ENCODE measurements at places on chromosomes 7 and 10.

GRCh38 chr10:5490032-5490431 lies 9.3 kb downstream of the CALML5 start:
- DNase-seq: no peak

DNA sequence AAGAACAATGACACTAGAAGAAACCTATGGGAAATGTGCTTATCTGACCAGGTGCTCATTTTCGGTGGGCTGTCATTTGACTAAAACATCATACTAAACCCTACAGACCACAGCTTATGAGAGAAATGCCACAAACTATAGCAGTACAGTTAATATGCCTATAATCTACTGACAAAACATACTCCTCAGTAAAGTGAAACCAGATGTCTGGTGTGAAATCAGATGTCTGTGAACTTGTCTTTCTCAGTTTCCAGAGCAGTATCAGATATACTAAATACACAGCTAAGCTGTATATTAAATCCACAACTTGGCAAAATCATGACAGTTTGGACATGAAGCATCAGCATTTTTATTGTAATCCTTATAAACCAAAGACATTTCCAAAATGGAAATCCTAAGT lies 3.3 kb downstream of the IMMP2L start:
- no peak for DNase-seq

DNA sequence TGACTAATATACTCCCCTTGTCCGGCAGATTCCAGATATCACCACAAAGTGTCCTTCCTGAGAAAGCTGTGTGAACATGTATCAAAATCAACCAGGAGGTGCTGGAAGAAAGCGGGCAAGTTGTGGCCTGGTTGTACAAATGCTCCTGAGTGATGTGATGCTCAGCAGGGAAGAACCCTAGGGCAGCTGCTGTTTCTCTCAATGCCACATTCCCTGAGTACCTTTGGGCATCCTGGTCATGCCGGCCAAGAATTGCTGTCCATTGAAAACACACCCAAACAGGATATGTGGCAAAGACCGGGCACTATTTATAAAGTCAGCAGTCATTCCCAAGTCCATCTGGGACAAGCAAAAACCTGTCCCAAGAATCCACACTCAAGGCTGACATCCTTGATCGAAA lies 7.8 kb upstream of the ADCY1 start:
- no peak for DNase-seq

DNA sequence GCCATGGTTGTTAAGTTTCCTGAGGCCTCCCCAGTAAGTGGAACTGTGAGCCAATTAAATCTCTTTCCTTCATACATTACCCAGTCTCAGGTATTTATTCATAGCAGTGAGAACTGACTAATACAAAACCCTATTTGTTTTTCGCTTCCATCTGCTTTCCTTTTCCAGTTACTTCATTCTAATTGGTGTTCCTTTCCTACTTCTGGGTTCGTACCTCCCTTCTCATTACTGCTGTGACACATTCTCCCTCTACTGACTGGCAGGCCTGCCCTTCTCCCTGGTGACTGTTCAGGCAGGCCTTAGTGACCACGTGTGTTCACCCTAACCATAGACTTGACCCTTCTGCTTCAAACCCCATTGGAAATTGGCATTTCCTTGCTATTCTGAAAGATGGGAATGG lies 37.7 kb downstream of the MTURN start:
- DNase-seq: peak; percentile 66

DNA sequence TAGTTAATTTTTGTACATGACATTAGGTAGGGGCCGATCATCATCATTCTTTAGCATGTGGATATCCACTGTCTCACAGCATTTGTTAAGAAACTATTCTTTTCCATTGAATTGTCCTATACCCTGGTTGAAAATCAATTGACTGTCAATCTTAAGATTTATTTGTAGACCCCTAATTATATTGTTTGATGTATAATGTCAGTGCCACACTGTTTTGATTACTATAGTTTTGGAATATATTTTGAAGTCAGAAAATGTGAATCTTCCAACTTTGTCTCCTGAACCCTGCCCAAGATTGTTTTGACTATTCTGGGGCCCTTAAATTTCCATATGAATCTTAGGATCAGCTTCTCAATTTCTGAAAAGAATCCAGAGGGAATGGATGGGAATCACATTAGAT lies 6.6 kb upstream of the LMTK2 start:
- no peak for DNase-seq

DNA sequence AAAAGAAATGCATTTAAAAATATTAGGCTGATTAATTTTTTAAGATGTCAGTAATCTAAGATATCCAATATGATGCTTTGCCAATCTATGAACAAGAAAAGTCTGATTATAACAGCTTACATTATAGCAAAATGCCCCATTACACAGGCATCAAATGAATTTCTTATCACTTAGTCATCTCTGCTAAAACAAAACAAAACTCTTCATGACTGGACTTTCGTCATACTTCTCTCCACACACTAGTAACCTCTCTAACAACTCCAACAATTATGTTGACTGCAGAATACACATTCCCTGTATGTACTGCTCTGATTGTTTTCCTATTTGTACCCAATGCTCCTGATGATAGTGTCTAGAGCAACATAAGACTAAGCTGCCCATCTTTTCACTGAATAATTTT lies 3.8 kb upstream of the MKI67 start:
- peak; percentile 28 for DNase-seq

GRCh38 chr7:3882782-3883181 lies 581.7 kb downstream of the SDK1 start:
- no peak for DNase-seq

DNA sequence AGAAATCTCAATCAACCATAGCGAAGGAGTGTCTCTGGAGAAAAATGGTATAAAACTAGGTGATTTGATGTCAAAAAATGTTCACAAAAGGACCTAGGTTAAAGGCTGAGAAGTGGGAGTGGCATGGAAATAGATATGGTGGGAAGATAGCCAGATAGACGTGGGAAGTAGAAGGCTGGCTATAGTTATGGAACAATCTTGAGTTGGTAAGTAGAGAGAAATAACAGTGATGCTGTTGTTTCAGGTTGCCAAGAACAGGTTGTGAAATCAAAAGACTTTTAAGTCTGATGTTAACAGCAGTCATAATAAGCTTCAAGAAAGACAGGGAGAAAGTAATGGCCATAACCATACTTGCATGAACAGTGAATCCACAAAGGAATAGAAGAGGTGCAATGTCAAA lies 106.1 kb upstream of the RSU1 start:
- DNase-seq: no peak

GRCh38 chr10:119318411-119319160 lies 111.2 kb downstream of the GRK5 start:
- DNase-seq: no peak

- DNase-seq: no peak
Measured at GRCh38 chr10:93222211-93222754, 148.6 kb downstream of the CYP26A1 start.

- no peak for DNase-seq
Measured at GRCh38 chr10:71221586-71222202, 9.3 kb downstream of the UNC5B start.

DNA sequence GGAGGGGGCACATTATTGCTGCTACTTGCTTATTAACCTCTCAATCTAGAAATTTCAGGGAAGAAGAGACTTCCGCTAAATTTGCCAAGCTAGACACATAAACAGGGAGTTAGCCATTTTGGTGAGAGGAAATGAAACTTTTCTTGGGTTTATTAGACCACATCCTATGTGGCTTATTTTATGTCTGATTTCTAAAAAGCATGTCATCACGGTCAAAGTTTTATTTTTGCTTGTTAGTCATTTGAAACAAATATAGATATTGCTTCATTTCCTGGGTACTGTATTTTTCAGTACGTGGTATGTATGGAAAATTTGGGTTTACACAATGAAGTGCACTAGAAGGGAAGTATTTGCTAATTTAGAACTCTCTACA lies 144.1 kb downstream of the TCF7L2 start:
- DNase-seq: peak; percentile 54

DNA sequence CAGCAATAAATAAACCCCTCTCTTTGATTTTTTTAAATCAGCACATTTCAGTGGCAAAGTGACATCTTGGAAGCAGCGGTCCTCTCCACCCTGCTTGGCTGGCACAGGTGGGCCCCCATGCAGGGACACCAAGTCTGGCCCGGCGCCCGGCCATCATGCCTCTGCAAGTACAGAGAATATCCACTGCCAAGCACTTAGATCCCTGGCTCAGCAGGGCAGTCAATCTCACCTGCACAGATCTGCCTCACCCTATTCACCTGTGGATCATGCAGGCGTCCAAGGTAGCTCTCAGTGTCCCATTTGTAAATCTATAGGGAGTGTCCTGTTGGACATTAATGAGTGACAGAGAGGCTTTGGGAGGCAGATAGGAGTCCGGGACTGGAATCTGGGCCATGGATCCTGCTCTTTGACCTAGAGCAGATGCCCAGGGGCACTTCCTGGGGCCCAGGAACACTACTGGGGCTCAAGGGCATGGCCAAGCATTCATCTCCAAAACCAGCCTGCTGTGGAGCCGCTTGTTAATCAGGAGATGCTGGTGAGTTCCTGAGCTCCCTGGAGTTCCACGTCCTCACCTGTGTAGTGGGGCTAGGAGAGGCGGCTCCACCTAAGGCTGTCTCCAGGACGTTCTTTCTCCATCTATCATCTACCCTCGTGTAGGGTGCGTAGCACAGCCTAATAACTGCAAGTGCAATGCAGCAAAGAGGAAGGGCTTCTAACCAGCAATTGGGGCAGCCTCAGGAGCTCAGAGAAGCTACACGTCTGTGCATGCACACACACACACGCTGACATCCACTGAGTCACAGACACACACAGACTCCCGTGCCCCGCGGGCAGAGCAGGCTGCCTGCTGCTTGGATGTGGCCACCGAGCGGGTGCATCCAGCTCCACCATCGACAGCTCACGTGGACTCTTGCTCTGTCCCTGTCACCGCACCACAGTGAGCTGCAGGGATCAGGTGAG lies 123.6 kb downstream of the OAT start:
- no peak for DNase-seq

DNA sequence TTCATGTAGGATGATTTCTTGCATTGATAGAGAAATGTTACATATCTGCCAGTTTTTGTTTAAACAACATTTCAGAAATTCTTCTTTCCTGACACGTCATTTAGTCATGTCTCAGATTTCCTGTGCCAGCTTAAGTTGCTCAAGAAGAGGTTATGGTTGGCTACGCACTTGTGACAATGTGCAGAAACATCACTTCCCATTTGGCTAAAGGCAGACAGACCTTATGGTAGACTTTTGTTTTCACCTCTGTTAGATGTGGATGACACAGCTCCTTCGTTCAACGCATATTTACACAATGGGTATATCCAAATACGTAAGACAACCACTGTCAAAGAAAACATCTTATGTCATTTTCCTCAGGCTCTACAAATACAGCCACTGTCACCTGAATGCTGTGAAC lies 125.8 kb downstream of the DOCK4 start:
- DNase-seq: peak; percentile 79

DNA sequence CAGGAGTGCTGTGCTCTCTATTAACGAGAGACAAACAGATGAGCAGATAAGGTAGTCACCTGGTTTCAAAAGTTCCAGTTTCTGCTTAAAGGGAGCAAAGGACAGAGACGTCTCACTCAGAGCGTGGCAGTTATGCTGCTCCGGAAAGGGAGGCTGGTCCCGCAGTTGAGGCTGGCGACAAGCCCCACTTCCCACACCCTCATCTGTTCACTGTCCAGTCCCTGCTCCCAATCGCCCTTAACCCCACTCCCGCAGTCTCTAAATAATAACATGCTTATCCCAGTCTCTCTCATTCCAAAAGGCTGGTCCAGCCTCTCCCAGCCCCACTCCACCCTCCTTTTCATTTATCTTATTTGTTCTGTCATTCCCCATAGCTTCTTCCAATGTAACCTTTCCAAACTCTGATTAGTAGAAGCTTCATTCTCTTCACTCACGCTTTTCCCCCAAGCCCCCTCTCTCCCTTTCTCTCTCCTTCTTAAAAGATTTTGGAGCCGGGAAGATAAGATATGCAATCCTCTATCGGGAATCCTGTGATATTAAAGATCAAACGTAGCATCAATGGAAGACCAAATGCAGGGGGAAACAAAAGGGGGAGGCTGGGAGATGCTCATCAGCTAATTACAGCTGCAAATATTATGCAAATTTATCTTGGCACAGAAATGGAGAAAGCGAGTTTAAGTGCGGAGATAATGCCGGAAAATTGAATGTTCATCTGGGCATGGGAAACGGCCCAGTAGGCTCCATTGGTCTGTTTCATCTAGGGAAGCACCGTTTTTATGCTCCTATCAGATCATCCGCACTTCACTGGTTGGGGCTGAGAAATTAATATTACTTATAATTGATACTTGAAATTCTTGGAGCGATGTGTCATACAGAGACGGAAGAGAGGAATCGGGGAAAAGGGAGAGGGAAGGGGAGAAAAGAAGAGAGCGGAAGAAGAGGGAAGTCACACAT lies 16.3 kb upstream of the GATA3 start:
- DNase-seq: no peak

DNA sequence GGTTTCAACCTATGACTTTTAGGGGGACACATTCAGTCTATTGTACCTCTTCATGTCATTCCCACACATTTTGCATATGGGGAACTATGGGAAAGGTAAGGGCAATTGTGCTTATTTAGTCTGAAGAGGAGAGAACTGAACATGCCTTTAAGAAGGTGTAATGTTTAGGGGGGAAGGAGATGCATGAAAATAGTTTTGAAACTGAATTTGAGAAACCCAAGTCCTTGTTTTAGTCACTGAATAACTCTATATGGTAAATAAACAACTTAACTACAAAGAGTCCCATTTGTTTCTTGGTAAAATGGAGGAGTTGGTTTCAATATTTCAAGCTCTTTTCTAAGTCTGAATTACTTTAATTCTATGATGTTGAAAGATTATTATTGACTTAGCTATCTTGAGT lies 166.1 kb downstream of the DNAJB9 start:
- DNase-seq: no peak

DNA sequence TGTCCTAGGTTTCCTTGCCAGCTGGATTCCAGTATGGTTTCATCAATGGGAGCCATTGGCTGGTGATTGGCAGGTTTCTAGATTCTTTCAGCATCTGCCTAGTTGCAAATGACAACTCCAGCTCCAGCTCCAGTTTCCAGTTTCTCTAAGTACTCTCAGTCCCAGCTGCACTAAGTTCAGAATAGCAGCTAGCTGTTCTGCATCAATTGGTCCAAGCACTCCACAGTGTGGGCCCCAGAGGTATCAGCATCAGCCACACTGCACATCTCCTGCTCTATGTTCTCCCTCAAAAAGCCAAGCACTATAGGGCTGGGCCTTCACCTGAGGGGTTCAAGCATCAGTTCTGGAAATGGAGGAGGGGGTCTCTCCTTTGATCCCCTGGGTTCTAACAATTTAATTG lies 143.4 kb downstream of the VPS50 start:
- DNase-seq: no peak

GRCh38 chr10:133378251-133379096 lies 588 bp upstream of the PAOX start:
- DNase-seq: peak; percentile 8

GRCh38 chr7:272631-273030 lies 17.3 kb upstream of the FOXL3 start:
- no peak for DNase-seq

DNA sequence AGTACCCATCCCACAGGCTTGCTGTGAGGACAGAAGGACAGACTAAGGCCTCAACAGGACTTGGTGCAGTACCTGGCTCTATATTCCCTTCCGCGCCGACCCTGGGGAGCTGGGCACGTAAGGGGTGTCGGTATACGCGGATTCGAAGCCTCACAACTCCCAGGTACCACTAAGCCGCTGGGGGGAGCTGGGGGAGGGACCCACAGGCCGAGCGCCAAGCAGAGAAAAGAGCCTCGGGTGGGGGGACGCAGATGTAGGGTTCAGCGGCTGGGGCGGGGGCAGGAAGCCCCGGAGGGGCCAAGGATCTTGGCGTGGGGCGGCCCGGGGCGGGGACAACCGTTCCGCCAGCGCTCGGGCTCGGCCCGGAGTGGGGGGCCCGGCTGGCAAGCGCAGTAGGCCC lies 126.4 kb upstream of the ZNF746 start:
- no peak for DNase-seq
